ENCODE measurements at places on chromosomes 2 and 18.

DNA sequence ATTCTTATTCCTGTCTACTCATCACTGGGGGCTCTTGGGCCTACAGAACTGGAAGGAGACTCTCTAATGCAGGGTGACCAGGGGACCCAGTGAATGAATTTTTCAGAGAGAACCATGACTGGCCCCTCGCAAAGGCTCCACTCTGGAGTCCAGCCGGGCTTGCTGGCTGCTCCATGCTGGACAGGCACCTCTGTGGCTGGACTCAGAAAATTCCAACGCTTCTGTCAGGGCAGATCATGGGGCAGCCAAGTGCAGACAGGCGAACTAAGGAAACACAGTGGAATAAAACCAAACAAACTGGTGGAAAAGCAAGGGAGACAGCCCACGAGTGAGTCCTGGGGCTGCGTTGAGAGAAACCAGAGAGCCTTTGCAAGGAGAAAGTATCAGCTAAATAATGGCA, 57.2 kb downstream of the ACAA2 start:
- no peak for DNase-seq

GRCh38 chr18:78123144-78123909, 856.3 kb upstream of the SALL3 start:
- DNase-seq, result no peak

GRCh38 chr2:20543469-20544152, 96.7 kb downstream of the RHOB start:
- no peak for DNase-seq

GRCh38 chr2:112790305-112790704, 6.0 kb upstream of the IL1A start:
- DNase-seq, result no peak

- no peak for DNase-seq
These were observed at the start of gene WNT10A for GRCh38 chr2:218880102-218880858. TSS of gene WNT10A (plus strand) at chr2:218880852. CDS start at chr2:218880996, 144 bp downstream.

- no peak for DNase-seq
These were observed 23.5 kb upstream of the PPP1R1C start for GRCh38 chr2:181962142-181962541.

DNA sequence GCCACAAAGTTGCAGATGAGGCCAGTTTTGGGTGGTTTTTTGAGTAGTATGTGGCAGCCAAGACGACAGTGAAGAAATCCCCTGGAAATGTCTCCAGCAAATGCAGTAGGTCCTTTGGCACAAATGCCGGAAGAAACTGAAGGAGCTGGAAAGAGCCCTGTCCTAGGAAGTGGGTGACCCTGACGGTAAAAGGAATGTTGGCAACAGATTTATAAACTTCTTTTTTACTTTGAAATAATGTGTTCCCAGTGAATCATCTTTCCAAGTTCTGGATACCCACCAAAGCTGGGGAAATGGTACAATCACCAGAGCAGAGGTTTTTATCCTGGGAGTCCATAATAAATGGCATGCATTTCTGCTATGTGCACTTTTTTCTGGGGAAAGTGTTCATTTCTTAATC, 112.9 kb downstream of the CSRNP3 start:
- DNase-seq, result no peak

DNA sequence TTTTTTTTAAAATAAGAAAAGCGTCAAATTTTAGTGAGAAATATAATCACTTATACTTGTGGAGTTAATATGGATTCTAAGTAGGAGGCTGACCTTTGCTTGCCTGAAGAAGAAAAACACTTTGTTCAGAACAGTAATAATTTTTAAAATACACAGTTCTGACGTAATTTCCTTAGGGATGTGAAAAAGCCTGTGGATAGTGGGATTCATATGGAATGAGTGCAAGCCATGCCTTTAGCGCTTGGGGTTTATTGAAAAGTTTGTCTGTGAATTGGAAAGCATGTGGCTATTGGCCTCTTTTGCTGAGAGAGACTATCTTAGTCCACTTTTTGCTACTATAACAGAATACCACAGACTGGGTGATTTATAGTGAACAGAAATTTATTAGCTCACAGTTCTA, 151.3 kb downstream of the CCDC85A start:
- DNase-seq, result no peak

- DNase-seq, result no peak
These were observed 24.7 kb upstream of the ALLC start for GRCh38 chr2:3633089-3633981.

GRCh38 chr2:200301953-200302858, 4.3 kb upstream of the SPATS2L start:
- no peak for DNase-seq

- no peak for DNase-seq
These were observed 177.7 kb upstream of the OSR1 start for GRCh38 chr2:19536136-19536535.

DNA sequence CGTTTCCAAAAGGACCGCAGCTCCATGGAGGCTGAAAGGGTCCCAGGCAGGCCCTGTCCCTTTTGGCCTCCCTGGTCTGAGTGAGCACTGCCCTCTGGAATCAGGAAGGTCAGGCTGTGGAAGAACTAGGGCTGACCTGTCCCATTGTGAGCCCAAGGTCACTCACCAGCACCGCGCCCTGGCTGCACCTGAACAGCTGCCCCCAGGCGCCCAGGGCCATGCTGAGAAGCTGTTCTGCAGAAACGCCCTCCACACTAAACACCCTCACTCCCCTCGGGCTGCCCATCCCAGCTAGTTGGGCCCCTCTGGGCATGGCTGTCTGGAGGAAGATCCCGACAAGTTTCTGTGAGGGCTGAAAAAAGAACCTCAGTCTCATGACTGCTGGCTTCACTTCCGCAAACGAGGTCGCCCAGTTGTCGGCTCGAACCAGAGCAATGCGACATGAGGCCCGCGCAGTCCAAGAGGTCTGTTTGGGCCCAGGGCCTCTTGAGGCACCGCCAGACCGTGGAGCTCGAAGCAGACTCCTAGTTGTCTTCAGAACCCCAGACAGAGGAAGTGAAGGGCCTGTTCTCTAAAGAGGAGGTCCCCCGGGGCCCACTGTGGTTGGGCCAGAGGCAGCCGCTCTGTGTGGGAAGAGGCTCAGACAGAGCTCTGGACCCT, 64.4 kb downstream of the INPP5D start:
- DNase-seq, result no peak

- DNase-seq, result no peak
These were observed 55.2 kb downstream of the TNP1 start for GRCh38 chr2:216804357-216805350.

GRCh38 chr2:195694553-195694952, 37.5 kb downstream of the SLC39A10 start:
- DNase-seq, result no peak

GRCh38 chr2:241659150-241659739, 21.8 kb downstream of the ATG4B start:
- DNase-seq, result peak; percentile 76

All from nucleus accumbens (tissue), 56 donors.